ENCODE measurements at places on chromosomes 4 and X.

GRCh38 chrX:110852180-110852579, 56.6 kb upstream of the CHRDL1 start:
- DNase-seq = no peak

DNA sequence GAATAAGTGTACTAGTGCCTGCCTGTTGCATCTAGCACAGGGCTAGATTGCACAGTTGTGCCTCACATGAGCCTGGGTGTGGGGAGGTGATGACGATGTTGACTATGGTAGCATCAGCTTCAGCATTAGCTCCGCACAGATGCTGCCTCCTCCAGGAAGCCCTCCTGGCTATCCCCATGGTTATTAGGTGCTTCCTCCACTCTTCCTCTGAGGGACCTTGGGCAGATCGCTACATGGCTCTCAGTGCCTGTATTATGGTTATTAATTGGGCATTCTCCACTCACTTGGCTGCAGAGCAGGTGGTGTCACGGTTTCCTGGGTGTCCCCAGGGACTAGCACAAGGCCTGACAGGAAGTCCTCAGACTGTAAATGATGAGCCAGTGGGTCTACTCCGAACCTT, 325.6 kb downstream of the ARHGAP10 start:
- no peak for DNase-seq

GRCh38 chr4:165721815-165722214, 151.2 kb upstream of the TLL1 start:
- DNase-seq = no peak

- no peak for DNase-seq
Observed at GRCh38 chr4:111718763-111719559, 426.3 kb upstream of the FAM241A start.

- DNase-seq = no peak
Observed at GRCh38 chr4:86386817-86387415, 27.1 kb upstream of the MAPK10 start.

DNA sequence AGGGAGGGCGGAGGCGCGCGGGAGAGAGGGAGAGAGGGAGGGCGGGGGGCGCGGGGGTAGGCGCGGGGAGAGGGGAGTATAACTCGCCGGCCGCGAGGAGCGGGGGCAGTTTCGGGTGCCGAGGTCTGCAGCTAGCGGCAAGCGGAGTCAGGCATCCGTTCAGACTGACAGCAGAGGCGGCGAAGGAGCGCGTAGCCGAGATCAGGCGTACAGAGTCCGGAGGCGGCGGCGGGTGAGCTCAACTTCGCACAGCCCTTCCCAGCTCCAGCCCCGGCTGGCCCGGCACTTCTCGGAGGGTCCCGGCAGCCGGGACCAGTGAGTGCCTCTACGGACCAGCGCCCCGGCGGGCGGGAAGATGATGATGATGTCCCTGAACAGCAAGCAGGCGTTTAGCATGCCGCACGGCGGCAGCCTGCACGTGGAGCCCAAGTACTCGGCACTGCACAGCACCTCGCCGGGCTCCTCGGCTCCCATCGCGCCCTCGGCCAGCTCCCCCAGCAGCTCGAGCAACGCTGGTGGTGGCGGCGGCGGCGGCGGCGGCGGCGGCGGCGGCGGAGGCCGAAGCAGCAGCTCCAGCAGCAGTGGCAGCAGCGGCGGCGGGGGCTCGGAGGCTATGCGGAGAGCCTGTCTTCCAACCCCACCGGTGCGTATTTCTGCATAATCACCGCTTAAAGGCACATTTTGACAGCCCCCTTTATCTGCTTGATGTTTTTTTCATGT, at the start of gene POU4F2:
Gene POU4F2, plus strand, starts transcription at position 108 of the 720 bp plus-strand sequence. Its CDS starts 248 bp downstream, at position 356.
- no peak for DNase-seq

DNA sequence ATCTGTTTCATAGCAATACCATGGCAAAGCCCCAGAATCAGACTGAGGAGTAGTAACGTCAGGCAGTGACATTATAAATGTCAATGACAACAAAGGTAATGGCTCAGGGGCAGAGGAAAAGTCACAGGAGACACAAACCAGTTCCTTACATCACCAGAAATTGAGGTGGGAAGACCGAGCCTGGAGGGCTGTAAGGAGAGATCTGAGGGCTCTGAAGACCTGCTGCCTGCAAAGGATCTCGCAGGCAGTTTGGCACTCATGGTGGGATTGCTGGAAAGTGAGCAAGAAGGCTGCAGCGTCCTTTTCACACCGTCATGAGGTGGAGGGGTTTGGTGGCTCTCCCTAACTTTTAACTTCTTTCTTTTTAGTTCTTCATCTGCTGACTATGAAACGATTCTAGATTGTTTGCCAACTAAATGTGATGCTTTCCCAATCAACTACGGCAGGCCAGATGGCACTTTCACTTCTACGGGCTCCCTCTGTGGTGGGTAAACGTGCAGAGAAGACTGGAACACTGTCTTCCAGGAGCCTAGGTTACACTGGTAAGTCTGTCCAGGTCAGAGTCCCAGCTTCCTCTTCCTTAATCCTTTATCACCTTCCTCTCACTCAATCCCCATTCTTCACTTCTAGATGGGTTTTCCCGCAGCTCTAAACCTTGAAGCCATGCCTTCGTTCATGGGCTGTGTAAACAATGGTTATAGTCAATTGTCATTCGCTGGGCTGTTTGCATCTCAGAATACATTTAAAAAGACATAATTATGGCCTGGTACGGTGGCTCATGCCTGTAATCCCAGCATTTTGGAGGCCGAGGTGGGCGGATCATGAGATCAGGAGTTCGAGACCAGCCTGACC, 58.2 kb downstream of the TBC1D9 start:
- no peak for DNase-seq

- DNase-seq = no peak
Observed at GRCh38 chr4:57544811-57545654, 434.8 kb upstream of the IGFBP7 start.

- no peak for DNase-seq
Observed at GRCh38 chr4:148023512-148024181, 291.8 kb downstream of the ARHGAP10 start.
